ENCODE measurements at places on chromosomes 2 and 18.

DNA sequence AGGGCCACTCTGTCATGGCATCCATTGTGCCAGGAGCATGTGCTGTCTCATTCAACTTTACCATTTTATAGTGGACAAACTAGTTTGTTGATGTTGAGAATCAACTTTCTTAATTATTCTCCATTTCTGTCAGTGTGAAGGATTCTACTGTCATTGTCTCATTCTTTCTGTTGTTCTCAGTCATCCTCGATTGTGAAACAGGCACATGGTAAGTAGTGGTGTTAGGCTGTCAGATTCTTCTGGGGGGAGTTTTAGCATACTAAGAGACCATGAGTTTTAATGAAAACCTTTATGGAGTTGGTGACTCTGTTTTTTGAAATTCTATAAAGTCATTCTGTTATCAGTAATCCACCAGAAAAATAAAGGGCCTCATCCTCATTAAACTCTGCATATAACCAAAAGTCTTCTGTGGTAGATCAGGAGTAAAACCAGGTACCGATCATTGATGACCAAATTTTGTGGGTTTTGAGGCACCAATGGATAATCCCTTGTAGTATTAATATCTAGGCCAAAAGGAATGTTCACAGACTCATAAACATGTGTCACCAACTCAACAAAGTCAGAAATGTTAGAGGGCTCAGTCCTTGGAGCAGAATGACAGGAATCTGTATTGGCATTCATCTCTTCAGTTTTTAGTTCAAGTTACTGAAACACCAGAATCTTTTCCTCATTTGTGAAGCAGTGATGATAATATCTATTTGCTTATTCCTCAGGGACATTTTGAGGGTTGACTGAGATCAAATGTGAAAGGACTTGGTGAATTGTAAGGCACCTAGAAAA, 73.2 kb downstream of the CERS6 start:
- no peak for DNase-seq

GRCh38 chr2:199457147-199458008, at the start of gene SATB2:
Gene SATB2, minus strand, starts transcription at chr2:199457939. Its CDS starts 1,902 bp downstream, at chr2:199456037.
- DNase-seq = peak; percentile 66

DNA sequence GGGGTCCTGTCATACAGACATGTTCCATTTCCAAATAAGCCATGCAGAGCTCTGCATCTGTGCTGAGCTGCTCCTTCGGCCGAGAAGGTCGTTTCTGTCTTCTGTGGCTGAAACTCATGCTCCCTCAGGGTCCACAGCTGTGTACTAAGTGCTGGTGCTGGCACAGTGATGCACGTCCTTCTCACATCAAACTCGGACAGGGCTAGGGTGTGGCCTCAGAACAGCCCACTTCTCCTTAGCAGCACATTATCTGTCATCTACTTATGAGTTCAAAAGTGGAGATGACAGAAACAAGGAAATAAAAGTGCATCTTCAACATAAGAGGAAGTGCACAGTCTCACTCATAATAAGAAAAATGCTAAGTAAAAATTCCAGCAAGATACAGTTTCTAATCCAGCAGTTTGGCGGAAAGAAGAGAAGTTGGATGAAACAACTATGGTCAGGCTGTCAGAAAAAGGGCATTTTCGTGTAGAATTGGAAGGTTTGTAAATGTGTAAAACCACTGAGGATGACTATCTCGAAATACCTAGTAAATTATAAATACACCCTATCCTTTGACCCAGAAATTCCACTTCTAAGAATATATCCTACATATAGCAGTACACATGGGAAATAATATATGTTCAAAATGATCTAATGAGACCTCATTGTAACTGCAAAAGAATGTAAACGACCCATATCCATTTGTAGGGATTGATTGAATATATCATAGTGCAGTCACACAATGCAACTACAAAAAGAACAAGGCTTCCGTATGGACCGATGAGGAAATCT, 53.7 kb upstream of the APCDD1 start:
- no peak for DNase-seq

- DNase-seq = no peak
Observed at GRCh38 chr2:28117104-28117596, 226.6 kb downstream of the BABAM2 start.

GRCh38 chr18:49784427-49785185, 28.7 kb downstream of the ACAA2 start:
- no peak for DNase-seq

DNA sequence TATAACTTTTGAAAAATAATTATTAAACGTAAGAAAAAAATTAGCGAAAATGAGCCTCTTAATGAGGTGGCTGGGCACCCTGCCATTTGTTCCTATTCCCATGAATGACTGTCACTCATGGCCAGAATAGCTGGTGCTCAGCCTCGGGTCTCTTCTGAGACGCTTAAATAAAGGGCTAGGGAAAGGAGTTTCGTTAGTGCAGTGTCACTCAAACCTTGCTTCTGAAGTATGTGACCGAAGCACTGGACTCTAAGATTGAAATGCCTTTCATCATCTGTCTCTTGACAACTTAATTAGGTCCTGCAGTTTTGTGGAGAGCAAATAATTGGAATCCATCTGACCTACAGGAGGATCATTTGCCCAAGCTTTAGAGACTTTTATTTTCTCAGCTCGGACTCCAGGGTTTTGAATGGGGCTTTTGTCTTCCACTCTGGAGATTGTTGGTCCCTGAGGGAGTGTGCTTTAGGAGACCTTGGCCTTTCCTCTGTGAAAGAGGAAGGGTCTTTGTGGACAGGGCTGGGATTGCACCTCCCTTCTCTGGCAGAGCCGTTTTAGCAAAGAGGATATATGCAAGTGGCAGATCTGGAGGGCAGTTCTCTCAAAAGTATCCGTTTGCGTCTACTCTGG, 42.3 kb upstream of the FHOD3 start:
- DNase-seq = no peak

DNA sequence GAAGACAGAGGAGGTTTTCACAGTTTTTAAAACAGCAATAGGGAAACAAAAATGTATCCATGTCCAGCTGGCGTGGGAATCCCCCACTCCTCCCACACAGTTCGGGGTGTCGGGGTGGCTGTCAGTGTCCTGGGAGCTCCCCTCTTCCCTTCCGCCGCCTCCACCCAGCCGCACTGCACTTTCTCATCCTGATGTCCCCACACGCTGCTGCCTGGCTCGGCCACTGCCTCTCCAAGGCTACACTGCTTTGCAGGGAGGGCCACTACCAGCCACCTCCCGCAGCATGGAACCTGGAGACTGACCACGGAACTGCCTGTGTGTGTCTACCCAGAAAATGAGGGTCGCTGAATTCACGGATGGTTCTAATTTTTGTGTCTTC, 138.7 kb upstream of the CTDP1 start:
- no peak for DNase-seq

- DNase-seq = no peak
Observed at GRCh38 chr2:96799623-96799935, 16.5 kb upstream of the CNNM3 start.

DNA sequence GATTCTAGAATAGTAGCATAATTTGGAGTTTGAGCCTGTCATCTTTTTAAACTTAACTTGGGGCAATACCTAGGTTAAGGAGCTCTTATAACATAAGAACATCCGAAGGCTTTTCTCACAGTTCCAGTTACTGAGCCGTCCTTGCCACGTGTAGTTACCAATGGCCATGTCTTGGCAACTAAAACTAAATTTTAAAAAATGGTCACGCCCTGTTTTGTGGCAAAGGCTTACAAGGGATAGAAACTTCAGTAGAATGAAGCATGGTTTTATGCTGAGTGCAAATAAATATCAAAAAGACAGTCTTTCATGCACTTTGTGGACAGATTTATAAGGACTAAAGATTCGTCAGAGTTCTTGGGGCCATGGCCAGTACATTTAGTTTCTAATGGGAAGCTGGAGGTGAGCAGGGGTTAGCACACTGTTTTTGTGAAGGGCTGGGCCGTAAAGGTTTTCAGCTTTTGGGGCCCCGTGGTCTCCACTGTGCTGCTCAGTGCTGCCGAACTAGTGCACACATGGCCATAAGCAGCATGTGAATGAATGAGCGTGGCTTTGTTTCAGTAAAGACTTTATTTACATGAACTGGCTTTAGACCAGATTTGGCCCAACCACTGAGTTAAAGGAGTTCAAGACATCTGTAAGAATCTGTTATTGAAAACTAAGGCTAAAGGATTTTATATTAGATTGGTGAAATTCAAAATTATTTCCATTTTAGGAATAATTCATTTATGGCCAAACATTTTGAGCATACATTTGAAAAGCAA, 41.1 kb downstream of the GRHL1 start:
- no peak for DNase-seq

DNA sequence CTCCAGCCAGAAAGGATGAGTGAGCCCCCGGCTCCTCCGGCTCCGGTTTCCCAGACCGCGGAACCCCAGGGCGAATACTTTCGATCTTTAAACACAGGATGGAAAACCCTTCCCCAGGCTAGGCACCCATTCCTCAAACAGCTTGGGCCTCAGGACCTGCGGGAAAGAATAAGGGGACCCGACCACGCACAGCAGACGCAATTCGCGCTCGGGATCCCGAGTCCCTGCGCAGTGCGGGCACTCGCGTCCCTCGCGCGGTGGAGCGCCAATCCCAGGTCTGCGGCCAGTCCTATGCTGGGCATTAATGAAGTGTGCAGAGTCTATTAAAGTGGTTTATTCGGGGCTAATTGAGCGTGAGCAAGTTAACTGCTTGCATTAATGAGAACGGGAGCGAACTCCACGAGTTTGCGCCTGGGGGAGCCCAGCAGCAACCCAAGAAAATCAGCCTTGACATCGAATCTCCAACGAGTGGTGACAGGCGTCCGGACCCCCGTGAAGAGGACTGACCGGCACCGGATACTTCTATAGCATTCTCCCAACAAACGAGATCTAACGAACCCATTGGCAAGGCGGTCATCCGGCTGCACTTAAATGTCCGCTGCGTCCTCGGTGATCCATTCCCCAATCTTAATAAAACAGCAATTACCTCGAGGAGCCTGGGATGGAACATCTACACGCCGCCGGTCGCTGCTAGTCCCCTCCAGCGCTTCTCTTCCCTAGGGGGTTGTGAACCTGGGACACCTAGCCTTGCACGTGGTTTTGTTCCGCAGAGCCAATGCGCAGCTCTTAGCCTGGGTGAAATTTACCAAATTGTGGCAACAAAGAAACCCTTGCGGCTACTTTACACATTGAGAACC, 1.6 kb downstream of the OSR1 start:
- no peak for DNase-seq

DNA sequence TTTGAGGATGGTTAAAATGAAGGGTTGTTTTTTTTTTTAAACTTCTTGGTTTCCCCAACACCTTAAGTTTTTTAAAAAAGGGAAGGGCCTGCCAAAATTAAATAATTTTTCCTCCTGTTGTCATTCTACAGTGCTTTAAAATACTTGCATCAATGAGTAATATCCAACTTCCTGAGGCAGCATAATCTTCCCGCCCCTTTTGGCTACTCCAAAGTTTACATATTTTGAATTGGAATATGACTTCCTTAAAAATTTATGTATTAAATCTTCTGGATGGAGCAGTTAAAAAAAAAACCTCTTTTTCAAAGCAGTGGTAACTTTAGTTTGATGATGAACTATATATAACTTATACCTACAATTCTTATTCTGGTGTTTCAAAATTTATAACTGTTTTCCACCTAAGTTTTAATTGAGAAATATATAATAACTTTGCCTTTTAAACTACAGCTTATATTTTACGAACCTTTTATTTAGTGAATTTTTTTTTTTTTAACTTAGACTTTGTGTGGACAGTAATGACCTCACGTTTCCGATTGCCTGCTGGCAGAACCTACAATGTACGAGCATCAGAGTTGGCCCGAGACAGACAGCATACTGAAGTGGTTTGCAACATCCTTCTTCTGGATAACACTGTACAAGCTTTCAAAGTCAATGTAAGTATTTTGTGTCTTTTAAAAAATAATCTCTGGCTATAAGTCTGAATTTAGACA, 49.8 kb downstream of the PTPN4 start:
- DNase-seq = no peak

- DNase-seq = no peak
Observed at GRCh38 chr2:168683996-168684395, 118.4 kb upstream of the NOSTRIN start.

DNA sequence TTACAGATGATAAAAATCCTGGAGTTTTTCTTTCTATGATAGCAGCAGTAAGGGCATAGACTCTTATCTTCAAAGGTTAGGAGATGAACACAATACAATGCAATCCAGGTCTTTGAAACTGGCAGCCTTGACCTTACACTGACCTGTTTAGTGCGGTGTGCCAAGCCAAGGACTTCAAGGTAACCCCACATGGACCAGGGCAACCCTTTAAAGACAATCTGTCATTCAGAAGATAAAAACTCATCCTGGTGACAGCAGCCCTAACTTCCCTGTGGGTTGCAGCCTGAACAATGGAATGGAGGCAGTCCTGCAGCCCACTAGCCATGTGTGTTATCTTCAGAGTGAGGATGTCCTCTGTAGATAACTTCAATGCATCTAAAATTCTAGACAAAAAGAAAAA, 78.1 kb downstream of the RTTN start:
- no peak for DNase-seq

GRCh38 chr2:169081551-169081950, 12.2 kb downstream of the DHRS9 start:
- no peak for DNase-seq

- peak; percentile 30 for DNase-seq
Observed at GRCh38 chr2:36173760-36174404, 181.7 kb upstream of the CRIM1 start.

DNA sequence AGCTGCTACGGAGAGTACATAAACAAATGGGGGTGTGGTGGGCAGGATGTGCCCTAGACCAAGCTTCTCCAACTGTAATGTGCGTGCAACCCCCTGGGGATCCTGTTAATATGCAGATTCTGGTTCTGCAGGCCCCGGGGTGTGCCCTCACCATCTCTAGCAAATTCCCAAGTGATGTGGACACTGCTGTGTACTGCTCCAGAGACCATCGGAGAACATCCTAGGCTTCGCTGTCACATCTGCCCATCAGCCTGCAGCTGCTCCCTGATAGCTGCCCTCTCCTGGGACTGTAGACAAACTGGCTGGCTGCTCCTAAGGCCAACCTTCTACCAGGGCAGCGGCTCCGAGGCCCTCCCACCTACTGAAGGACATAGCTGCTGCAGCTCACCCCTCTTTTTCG, 3.2 kb downstream of the HS1BP3 start:
- DNase-seq = no peak

GRCh38 chr2:44869761-44870160, 71.7 kb upstream of the SIX3 start:
- peak; percentile 66 for DNase-seq

DNA sequence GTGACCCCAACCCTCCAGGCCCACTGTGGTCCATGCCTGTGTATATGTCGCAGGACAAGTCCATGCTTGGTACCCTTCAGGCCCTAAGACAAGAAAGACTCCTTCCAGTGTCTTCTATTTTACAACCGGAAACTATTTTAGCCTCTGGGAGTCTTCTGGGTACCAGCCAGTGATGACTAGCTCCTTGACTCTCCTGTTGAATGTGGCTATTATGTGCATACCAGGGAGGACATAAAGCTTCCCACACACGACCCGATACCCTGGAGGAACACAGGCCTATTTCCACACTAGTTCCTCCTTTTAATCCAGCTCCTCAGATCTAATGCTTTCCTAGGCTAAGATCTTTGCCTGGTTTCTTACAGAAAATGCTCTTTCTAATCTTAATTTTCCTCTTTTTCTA, 178.1 kb downstream of the NCKAP5 start:
- DNase-seq = no peak

All from NCI-H1417 (cell line).